ENCODE measurements at places on chromosomes 11 and 22.

- no peaks in the 10 kb centered on the region for H3K27me3 ChIP-seq
- no peak overlapping the region for H3K27ac ChIP-seq
- H3K4me1 ChIP-seq, result no peaks in the 10 kb centered on the region
- no peak overlapping the region for H3K4me3 ChIP-seq
Observed at GRCh38 chr11:70786021-70786665, 387.8 kb downstream of the CTTN start.

- peaks cover 7% of the 10 kb centered on the region for H3K27me3 ChIP-seq
- H3K36me3 ChIP-seq, result no peaks in the 10 kb centered on the region
- H3K4me3 ChIP-seq, result no peak overlapping the region
- no peak overlapping the region for H3K27ac ChIP-seq
- peaks cover 14% of the 10 kb centered on the region for H3K4me1 ChIP-seq
Observed at GRCh38 chr22:39206491-39206890, 38.3 kb downstream of the PDGFB start.

DNA sequence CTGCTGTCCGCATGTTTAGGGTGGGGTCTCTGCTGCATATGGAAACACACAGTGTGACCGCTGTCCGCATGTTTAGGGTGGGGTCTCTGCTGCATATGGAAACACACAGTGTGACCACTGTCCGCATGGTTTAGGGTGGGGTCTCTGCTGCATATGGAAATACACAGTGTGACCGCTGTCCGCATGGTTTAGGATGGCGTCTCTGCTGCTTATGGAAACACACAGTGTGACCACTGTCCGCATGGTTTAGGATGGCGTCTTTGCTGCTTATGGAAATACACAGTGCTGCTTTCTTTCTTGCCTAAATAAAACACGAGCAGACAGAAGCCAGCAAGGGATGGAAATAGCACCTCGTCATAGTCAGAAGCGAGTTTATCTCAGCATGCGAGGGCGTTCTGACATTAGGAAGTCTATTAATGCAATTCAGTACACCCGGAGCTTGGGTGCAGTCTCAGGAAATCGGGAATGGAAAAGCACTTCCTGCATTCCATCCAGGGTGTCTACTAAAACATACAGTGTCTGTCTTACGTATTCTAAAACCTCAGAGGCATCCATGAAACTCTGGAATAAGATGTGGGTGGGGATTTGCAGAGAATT lies 32.6 kb upstream of the TOLLIP start:
- H3K4me1 ChIP-seq, result peaks cover 5% of the 10 kb centered on the region
- no peaks in the 10 kb centered on the region for H3K27me3 ChIP-seq
- DNase-seq, result no peak
- H3K4me3 ChIP-seq, result no peak overlapping the region
- H3K27ac ChIP-seq, result no peak overlapping the region

DNA sequence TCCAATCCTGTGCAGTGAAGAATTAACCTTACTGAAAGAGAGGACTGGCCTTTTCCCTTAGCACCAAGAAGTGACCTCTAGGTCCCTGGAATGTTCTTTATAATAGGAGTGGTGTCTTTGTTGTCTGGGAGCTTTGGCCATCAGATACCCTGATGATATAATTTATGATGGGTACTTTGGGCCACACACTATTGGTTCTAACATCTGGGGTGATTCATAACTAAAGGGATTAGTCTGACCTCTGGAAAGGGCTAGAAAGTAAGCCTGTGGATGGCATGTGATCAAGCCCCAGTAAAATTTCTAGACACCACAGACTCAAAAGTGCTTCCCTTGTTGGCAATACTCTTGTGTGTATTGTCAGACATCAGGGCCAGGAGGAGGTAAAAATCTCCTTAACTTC lies 891.2 kb downstream of the KCNA4 start:
- H3K36me3 ChIP-seq, result no peaks in the 10 kb centered on the region
- no peak overlapping the region for H3K27ac ChIP-seq
- H3K4me3 ChIP-seq, result no peak overlapping the region

DNA sequence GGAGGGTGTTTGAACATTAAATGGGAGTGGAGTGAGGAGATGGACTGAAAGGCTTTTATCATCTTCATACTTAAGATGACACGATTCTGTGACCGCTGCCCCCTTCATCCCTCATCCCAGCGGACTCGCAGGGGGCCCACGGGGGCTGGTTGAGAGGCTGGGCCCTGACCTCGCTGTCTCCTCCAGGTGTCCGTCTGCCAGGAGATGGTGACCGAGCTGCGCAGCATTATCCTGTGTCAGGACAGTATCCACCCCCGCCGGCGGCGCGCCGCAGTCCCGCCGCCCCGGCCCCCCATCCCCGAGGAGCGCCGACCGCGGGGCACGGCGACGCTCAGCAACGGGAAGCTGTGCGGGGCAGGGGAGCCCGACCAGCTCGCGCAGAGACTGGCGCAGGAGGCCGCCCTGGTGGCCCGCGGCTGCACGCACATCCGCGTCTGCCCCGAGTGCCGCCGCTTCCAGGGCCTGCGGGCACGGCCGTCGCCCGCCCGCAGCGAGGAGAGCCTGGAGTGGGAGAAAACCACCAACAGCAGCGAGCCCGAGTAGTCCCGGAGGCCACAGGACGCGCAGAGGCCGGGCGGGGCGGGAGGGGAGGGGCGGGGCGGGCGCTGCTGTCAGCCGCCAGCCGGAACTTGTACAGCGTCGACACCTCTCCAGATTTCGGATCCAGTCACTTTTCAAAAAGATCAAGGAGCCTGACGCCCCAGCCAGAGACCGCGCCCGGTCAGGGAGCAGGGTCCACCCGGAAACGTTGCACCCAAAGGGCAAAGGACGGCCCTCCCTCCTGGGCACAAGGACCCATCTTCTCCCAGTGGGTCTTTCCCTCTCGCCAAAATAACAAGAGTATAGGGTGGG lies 38.0 kb upstream of the TBCEL start:
- H3K36me3 ChIP-seq, result no peaks in the 10 kb centered on the region
- H3K27ac ChIP-seq, result no peak overlapping the region
- H3K4me1 ChIP-seq, result peaks cover 8% of the 10 kb centered on the region
- peaks cover 53% of the 10 kb centered on the region for H3K27me3 ChIP-seq

- peaks cover 24% of the 10 kb centered on the region for H3K36me3 ChIP-seq
- H3K27me3 ChIP-seq, result no peaks in the 10 kb centered on the region
- H3K4me1 ChIP-seq, result peaks cover 29% of the 10 kb centered on the region
- DNase-seq, result no peak
- H3K27ac ChIP-seq, result peak overlapping the region; percentile 57
- H3K4me3 ChIP-seq, result no peak overlapping the region
Observed at GRCh38 chr22:25626624-25626990, 62.1 kb downstream of the GRK3 start.

DNA sequence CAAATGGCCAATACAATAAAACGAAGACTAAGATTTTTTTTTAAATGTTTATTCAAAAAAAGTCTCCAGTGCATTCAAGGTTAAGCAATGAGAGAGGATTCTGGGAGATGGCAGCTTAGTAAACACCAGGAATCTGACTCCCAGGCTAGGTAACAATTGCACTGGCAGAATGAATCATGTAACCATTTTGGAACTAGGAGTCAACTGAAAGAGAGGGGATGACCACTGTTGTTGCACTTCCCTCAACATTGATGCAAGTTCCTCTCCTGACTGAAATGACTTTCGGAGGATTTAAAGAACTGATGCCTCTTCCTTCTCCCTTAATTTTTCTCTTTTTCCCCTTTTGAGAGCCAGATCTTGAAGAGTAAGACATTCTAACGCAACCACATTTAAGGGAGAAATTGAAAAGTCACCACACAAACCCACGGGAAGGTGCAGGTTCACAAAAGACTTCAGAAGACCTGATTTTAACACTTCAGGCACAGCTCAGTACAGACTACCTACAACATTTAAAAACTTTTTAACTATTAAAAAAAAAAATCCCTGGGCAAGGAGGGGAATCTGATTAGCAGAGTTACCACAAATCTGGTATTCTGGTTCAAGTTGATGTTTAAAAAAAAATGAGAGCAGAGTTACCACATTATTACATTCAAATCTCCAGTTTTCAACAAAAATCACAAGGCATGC lies 56.8 kb downstream of the FCHSD2 start:
- peak overlapping the region; percentile 48 for H3K4me3 ChIP-seq
- peak overlapping the region; percentile 83 for H3K27ac ChIP-seq
- H3K4me1 ChIP-seq, result peaks cover 49% of the 10 kb centered on the region
- peaks cover 50% of the 10 kb centered on the region for H3K36me3 ChIP-seq

DNA sequence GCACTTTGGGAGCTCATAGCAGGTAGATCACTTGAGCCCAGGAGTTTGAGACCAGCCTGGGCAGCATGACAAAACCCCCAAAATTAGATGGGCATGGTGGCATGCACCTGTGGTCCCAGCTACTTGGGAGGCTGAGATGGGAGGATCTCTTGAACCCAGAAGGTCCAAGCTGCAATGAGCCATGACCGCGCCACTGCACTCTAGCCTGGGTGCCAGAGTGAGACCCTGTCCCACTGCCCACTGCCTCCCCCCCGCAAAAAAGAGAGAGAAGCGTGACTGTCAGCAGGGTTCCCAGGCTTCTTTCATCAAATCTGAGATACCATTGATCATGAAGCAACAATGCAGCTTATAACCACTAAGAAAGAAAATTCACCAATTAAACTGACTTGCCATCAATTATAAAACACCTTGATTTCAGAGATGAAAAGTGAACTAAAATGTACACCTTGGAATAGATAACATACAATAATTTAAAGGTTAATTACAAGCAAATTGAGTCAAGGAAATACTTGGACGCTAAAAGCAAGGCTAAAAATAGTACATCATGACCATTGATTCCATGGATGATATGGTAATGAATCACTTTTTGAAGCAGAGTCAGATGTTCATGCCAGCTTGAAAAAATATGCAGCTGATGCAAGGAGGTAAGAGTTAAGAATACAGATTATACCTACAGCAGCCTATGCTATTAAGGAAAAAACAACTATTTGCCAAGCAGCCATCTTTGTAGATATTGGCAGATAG lies 90.8 kb upstream of the ALKBH3 start:
- no peak for DNase-seq
- H3K27me3 ChIP-seq, result no peaks in the 10 kb centered on the region
- H3K27ac ChIP-seq, result no peak overlapping the region
- H3K4me3 ChIP-seq, result no peak overlapping the region
- peaks cover 19% of the 10 kb centered on the region for H3K4me1 ChIP-seq
- peaks cover 19% of the 10 kb centered on the region for H3K36me3 ChIP-seq

DNA sequence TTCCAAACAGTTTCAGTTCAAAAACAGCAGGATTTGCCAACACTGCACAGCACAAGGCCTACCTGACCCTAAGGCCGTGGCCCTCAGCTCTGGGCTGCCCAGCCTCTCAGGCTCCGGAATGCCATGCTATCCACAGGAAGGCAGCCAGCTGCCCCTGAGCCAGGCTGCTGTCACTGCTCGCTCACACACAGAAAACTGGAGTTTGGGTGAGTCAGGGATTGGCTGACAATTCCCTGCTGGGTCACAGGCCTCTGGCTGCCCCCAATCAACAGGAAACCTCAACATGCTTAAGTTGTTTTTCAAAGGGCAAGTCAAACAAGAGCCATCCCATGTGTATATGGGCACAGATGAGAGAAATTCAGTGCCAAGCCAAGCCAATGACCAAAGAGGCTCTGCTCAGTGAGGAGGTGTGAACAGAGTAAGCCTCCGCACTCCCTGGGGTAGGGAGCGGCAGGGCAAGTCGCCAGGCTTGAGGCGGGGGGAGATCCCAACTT lies 50.2 kb downstream of the RPL27A start:
- peak overlapping the region; percentile 90 for H3K27ac ChIP-seq
- no peaks in the 10 kb centered on the region for H3K27me3 ChIP-seq
- H3K4me1 ChIP-seq, result peaks cover 34% of the 10 kb centered on the region
- no peak for DNase-seq

DNA sequence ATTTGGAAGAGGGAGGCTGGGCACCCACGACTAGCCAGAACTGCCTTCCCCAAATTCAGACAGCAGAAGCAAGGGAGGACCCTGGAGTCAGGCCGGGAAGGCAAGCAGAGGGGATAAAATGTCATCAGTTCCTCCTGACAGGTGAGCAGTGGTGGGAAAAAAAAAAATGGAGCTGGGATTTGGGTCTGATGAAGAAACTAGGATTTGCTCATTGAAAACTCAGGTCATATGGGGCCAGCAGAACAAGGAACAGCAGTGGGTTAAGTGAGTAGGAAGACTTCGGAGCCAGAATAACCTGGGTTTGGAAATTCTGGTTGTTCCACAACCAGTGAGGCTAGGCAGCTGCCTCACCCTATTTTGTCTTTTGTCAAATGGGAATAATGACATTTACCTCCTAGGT lies 28.9 kb upstream of the DRD2 start:
- H3K36me3 ChIP-seq, result no peaks in the 10 kb centered on the region
- no peak overlapping the region for H3K27ac ChIP-seq
- H3K4me1 ChIP-seq, result no peaks in the 10 kb centered on the region
- DNase-seq, result no peak

DNA sequence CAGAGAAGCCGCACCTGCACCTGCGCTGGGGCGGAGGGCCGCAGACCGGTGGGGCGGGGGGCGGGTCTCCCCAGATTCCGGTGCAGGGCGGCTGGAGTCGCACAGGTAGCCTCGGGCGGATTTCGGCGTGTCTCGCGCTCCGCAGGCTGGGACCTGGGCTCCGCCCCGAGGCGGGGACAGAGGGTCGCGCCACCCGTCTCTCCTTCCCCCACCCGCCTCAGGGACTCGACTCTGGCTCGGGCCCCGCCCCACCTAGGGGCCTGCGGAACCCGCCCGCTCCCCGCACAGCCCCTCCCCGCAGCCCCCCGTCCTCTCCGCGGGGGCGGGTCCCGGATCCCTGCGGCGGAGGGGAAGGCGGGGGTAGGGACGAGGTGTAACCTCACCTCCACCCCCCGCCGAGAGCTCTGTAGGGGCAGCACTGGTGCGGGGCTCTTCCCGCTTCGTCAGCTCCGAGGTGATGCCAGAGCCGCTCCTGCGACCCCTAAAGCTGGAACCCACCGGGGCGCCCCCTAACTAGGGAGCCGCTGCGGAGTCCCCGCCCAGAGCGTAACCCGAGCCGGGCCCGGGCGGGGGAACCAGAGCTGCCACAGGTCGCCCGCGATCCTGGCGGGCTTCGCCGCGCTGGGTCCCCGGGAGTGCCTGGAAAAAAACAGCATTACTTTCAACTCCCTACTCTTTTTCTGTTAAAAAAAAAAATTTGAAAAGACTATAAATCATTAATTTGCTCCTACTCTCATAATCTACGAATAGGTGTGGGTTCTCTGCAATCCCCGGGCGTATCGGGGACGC lies at the start of gene SLC29A2:
Gene SLC29A2 (minus strand): TSS at position 134 of the 789 bp plus-strand sequence. CDS start 169 bp downstream, outside the sequence.
- peak within 1 kb of the TSS; percentile 90 for H3K4me3 ChIP-seq
- DNase-seq, result peak; percentile 78
- peaks cover 15% of the 10 kb centered on the region for H3K4me1 ChIP-seq
- peaks cover 5% of the 10 kb centered on the region for H3K36me3 ChIP-seq
- no peaks in the 10 kb centered on the region for H3K27me3 ChIP-seq

DNA sequence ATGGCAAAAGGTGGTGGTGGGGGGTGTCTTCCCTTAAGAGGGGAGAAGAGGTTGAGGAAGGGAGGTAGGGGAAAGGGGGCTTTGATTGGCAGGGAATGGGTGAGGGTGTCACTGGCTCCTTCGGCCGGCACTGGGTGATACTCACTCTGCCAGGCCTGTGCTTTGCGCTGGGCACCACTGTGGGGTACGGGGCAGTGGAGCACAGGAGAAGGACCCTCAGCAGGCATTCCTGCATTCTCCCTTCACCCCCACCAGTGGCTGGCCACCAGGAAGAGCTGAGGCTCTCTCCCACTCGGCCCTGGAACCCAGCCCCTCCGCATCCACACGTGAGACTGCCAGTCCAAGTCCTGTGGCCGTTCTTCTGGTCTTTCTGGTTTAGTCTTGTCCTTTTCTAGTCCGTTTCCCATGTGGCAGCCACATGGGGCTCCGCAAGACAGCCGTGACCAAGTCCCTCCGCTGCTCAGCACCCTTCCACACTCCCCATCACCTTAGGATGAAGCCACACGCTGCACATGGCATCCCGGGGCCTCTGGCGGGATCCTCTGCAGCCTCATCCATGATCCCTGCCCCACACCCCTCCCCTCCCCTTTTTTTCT lies 8.0 kb downstream of the CAPN5 start:
- H3K4me3 ChIP-seq, result no peak overlapping the region
- no peak overlapping the region for H3K27ac ChIP-seq
- no peaks in the 10 kb centered on the region for H3K36me3 ChIP-seq
- no peaks in the 10 kb centered on the region for H3K27me3 ChIP-seq
- peak; percentile 6 for DNase-seq

Measured in activated B cell treated with CpG ODN at 0.5 μM for 24 hours (primary cell).